ENCODE measurements at places on chromosomes 3 and 15. TPM values are rescaled to one million over a fixed set of nuclear protein-coding genes. Genes with fewer than 3 reads are reported as not detected.

Gene SRPRB
- 39.3 TPM for total RNA-seq

- DNase-seq, result no peak
These were observed 183.8 kb upstream of the TBL1XR1 start for GRCh38 chr3:177381070-177381469.

DNA sequence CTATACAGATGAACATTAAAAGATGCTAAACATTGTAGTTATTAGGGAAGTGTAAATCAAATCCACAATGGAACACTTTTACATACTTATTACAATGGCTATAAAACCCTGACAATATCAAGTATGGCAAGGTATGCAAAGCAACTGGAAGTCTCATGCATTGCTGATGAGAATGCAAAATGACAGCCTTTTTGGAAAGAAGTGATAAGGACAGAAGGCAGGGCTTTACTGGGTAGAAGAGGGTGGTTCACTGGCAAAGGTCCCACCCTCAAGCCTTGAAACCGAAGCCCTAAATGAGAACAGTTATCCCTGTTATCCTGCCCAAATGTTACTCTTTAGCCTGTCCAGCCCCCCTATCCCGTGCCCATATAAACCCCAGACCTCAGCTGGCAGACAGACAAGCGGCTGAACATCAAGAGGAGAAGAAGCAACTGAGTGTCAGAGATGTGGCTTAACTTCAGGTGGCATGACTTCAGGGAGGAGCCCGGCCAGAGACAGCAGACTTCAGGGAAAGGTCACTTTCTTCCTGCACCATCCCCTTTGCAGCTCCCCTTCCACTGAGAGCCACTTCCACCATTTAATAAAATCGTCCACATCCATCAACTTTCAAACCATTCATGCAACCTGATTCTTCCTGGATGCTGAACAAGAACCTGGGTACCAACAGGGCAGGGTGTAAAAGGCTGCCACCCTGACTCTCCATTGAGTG lies 732 bp upstream of the GCSAM start:
- DNase-seq, result no peak

- DNase-seq, result no peak
These were observed 60.0 kb upstream of the NTRK3 start for GRCh38 chr15:88316586-88316985.

DNA sequence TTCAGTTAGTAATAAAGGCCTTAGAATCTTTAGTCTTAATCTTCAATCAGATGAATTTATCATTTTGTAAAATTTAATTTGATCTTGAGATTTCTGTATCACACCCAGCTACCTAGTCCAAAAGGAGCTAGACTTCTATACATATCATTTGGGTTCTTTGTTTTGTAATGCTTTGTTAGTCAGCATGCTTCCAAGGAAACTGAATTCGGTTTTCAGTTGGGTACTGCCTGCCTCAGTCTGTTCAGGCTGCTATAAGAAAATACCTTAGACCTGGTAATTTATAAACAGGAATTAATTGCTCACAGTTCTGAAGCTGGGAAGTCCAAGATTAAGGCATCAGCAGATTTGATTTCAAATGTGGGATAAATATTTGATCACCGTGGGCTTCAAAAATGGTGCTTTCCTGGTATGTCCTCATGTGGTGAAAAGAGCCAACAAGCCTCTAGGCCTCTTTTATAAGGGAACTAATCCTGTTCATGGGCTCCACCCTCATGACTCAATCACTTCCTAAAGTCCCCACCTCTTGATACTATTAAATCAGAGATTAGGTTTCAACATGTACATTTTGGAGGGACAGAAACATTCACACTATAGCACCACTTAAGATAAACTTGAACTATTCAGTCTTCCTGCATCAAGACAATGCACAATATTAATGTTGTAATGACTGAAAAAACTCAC lies 800.7 kb downstream of the NAALADL2 start:
- DNase-seq, result no peak

Measured in left colon (tissue), 2 donors.